ENCODE measurements at places on chromosomes 16 and 17.

DNA sequence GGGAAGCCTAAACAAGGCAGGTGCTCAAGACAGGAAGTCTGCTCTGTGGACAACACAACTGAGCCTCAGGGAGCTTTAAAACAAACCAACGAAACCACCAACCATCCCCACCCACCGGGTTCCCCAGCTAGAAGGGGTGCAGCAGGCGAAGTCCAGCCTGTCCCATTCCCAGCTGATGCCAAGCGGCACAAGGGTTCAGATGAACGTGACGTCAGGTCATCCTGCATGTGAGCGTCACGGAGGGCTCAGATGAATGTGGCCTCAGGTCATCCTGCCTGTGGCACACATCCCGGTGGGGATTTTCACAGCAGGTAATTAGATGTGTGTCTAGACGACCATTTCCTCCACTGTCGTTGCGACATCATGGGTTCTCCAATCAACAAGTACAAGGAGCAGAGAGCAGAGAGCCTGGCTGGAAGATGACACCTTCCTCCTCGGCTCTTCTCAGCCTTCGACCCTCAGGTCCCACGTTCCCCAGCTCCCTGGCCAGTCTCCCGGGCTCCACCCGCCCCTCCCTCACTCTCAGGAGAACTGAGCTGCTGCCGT, 246.5 kb downstream of the FOXL1 start:
- no peak for DNase-seq

GRCh38 chr17:13806092-13806491, 204.4 kb upstream of the HS3ST3A1 start:
- DNase-seq = no peak

DNA sequence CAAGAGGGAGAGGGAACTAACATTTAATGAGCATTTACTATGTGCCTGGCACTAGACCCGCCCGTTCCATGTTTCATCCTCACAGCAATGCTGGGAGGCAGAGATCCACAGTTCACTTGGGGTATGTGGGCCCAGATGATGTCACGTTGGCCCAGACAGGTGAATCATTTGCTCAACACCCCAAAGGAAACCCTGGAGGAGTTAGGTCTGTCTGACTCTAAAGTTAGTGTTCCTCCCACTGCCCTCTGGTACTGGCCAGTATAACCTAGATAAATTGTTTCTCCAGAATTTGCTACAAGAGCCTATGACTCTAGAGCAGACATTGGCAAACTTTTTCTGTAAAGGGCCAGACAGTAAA, 164.6 kb downstream of the VPS53 start:
- no peak for DNase-seq

DNA sequence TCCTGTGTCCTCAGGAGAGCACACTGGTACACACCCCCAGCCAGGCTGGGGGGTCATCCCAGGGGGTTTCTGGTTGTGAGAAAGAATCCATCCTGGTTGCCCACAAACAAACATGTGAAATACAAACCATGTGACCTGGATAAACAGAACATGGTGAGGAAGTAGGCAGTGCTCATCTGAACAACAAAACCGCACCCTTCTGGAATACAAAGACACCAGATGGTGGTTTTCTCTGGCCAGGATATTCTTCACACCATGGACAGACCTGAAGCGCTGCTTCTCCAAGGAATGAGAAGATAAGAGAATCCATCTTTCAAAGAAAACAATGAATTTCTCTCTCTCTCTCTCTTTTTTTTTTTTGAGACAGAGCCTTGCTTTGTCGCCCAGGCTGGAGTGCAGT, 302.3 kb downstream of the SLC39A11 start:
- no peak for DNase-seq

DNA sequence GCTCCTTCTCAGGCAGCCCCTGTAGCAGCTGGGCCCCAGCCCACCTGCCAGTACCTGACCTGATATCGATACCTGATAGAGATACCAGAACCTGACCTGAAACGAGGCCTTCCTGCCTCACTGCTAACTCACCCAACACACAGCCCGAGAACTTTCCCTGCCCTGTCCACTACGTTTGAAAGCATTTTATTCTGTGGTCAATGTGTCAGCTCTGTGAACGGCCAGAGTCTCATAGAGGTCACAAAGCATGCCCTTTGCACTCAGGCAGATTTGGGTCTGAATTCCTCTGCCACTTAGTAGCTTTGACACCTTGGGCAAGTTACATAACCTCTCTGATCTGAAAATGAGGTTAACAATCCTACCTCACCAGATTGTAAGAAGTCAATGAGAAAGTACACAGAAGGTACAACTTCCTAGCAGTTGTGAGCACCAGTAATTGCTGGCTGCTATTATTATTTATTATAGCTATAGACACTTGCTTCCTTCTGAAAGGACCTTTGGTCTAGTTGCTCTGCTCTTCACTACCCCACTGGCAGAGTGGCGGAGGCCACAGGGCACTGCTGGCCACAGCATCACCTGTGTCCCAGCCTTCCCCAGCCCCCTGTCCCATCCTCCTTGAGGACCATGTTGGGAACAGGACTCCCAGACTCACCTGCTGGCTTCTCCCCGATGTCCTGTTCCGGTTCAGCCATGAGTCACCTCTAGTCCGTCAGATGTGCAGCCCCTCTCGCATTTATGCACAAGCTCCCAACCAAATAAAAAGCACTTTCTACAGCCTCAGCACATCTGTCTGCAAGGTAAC, 895 bp downstream of the ANKRD40CL start:
- DNase-seq = no peak

DNA sequence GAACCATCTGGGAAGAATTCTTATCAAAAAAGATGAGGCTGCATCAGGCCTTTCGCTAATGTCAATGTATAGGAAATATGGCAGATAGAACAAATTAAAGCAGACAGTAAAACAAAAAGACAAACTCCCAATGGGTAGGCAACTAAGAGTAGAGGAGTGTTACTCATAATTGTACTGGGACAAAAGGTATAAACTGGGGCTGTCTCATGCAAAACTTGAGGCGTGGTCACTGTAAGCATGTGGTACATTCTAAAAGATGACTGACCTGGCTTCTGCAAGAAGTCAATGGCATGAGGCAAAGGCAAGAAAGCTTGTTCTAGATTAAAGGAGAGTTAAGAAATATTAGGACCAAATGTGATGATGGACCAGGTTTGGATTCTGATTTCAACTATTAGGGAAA, 26.7 kb downstream of the SMIM36 start:
- no peak for DNase-seq

DNA sequence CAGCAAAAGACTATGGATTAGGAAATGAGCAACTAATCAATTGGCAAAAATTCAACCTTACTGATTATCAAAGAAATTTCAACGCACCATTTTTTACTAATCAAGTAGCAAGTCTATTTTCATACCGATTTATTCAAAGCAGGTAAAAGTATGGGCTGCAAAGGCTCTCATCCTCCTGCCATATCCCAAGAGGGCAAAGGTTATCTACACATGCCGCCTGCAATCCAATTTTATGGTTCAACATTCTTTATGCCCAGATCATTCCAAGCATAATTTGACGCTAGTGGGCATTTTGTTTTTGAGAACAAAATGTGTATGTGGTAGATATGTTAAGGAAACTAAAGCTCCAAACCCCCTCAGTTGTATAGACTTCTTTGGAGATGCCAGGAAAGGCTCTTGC, 270.6 kb downstream of the MAF start:
- DNase-seq = no peak

DNA sequence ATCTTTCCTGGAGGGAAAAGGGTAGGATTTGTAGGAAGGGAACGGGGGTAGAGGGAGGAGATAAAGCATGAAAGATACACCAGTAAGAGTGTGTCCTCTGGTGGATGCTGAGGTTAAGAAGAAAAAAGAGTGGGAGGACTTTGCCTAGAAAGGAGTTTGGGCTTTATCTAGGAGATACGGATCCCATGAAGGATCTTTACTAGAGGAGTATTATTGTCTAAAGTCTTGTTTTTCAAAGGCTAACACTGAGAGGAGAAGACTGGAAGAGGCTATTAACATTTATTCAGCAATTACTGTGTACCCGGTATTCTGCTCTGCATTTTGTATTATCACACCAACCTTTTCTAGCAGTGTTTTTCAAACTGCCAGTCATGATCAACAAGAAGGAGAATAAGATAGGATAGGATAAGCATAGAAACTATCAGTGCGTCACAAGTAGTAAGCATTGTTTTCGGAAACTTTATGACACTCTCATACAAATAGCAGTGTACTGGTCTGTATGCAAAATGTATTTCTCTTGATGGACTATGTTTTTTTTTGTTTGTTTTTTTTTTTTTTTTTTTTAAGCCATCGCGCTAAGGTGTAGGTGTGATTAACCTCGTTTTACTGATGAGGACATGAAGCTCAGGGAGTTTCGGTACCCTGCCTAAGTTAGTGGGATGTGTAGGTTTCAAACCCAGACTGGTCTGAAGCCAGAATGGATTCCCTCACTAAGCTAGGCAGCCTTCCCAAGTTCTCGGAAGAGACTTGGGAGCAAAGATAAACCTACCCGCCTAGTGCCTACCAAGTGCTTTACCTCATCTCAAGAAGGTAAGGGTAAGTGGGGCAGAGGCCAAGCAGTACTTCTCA, 1.3 kb upstream of the SP2 start:
- DNase-seq = no peak

DNA sequence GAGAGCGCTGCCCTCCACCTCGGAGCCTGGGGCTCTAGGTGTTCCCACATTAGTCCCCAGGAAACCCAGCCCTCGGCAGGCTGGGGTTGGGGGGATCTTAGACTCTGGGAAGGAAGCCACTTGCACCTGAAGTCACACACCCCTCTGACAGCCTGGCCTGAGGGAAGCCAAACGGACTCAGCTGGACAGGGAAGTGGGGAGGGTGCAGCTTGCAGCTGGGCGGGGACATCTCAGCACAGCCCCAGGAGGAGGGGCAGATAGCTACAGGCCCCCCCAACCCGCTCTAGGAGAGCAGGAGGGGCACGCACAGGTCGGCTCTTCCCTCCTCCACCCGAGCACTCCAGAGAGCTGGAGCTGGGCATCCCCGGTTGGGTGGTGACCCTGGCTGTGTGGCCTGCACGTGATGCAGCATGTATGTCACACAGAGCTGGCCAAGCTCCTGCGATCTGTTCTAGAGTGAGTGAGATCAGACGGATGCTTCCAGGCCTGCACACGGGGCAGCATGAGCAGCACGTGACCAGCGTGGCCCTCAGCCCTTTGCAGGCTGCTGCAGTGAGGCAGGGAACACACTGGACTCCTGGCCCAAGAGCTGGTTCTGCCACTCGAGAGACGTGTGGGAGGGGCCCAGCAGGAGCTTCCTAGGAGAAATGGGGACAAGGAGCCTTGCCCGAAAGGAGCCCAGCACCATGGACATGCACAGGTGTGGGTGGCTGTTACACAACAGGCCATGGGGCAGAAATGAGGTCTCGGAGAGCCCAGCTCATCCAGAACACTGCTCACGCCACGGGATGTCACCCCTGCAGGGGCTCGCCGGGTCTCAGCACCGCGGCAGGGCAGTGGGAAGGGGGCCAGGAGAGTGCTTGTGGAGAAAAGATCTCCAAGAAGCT, 15.4 kb downstream of the KIFC3 start:
- DNase-seq = no peak
